ENCODE measurements at places on chromosomes 13 and 19. TPM values are rescaled to one million over a fixed set of nuclear protein-coding genes. Genes with fewer than 3 reads are reported as not detected.

The DMKN gene
- total RNA-seq = 7.0 TPM

The MFSD12 gene
- 185 TPM for total RNA-seq

The SPIB gene
- not detected for total RNA-seq

The CBLC gene
- 79.7 TPM for total RNA-seq

The PLVAP gene
- total RNA-seq = not detected
